ENCODE measurements at places on chromosomes 5 and 9.

- DNase-seq: no peak
Measured at GRCh38 chr9:91089405-91090129, 272.2 kb downstream of the AUH start.

DNA sequence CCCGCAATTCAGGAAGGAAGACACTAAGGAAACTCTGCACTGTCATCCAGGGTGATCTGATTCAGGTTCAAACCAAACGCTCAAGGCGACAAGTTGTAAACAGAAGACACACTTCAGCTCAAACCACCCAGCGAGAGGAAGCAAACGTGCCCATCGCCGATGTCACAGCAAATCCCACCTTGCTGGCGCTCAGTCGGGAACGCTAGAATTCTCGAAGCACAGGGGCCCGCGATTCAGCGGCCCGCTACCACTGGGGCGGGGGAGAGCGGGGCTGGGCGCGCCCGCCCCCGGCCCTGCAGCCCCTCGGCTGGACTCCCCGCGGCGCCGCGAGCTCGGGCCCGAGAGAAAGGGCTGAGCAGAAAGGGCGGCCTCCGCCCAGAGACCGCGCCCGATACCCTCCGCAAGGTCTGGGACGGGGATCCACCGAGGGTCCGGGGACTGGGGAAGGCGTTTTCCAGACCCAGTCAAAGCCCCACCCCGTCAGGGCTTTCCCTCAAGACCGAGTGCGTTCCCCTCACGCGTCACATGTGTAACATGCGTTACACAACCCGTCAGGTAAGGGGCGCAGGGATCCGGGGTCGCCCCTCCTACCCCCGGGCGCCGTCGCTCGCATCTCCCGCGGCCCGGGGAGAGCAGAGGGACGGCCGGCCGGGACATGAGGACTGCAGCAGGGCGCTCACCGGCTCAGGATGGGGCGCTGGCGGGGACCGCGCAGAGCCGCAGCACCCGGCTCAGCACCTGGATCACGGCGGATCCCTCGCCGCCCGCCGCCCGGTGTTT is 469 bp downstream of the AGTPBP1 start:
- no peak for DNase-seq

DNA sequence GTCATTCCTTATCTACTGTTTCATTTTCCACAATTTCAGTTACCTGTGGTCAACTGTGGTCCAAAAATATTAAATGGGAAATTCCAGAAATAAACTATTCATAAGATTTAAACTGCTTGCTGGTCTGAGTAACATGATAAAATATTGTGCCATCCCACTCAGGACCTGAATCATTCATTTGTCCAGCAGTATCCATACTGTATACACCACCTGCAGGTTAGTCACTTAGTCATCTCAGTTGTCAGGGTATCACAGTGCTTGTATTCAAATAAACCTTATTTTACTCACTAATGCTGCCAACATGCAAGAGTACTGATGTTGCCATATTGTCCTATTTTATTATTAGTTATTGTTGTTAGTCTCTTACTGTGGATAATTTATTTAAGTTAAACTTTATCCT is 139.7 kb downstream of the FBXO4 start:
- no peak for DNase-seq

DNA sequence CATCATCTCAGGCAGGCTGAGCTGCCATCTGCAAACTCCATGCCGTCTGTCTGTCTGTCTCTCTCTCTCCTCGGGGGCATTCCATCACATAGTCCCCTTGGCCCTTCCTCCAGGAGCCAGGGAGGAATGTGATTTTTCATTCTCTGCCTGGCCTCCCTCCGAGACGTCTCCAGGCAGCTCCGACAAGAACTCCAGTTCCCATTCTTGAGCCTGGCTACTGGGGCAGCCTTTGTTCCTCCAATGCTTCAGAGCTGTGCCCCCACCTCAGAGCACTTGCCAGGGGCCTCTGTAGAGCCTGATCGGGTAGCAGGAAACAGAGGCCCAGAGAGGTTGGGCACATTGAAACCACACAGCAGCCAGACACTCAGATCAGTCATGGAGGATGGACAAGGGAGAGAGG is 74.0 kb downstream of the COL27A1 start:
- no peak for DNase-seq

DNA sequence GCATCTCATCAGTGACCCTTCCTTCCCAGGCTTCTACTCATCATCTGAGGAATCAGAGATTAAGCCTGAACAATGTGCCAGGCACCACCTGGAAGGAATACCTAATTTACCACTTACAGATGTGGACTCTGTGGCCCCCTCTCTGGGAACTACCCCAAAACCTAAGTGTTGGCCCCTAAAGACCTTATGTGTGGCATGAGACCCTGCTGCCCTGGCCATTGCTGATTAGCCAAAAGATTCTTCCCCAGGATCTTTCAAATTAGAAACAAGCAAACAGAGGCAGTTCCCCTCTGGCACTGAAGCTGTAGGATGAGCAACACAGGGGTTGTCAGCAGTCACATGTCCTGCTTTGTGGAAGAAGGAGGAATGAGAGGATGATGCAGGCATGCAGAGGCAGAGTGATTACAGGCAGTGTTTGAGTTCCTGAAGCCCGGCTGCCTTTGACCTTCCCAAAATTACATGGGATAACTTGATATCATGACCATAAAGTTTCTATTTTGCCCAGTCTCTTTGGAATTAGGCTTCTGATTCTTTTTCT is 10.6 kb downstream of the SPINK4 start:
- no peak for DNase-seq

DNA sequence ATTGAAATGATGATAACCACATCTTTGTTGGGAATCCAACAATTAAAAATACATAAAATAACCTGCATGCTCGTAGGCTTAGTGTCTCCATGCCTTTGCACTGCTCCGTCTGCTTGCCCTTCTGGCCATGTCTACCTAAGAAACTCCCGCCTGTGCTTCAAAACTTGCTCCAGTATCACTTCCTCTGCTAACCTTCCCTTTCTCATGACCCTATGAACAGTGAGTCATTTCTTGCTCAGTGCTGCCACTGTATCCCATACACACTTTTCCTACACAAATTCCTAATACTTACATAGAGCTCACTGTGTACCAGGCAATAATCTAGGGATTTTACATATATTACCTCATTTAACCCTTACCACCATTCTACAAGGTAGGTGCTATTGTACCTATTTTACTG is 33.5 kb downstream of the TMEM245 start:
- no peak for DNase-seq

DNA sequence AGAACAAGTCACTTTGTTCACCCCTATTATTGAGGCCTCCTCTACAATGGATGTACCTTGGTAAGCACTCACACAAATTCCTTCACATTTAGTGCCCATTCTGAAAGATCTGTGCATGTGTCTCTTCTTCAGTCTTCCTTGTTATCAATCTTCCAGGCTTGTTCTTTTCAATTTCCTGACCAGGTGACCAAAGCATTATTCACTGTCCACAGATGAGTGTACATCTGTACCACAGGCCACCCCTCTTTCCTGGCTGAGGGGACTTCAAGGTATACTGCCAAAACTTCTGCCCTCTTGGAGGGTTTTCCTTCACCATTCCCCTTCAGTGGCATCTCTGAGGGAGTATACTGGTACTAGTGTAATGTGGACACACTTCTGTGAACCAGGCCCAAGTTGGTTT is 25.5 kb upstream of the STOM start:
- DNase-seq: no peak

DNA sequence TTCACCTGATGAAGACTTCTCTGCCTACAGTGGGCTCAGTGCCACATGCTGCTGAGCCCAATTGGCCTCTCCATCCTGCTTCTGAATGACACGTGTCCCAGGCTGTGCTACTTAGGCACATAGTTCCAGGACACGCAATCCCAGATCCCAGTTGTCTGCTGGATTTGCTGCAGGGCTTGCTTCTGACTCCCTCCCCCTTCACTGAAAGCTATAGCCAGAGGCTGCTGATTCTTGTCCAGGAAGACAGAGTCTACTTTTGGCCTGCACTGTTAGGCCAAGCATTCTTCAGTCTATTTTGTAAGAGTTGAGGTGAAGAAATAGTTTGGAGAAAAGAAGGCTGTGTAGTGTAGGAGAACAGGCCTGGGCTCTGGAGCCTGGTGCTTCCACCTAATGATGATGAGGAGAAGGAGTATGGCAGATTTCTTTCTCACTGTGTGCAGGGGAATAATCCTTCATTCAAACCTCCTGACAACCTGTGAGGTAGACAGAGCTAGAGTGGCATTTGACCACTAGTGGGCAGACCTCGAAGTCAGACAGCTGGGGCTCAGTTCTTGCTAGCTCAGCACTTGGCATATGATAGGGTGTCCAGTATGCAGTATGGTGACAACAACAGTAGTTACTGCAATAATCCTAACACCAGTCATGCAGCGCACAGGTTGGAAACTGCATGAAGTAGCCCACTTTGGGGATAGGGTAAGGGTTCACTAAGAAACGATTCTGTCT is 19.5 kb upstream of the ASPN start:
- DNase-seq: no peak

DNA sequence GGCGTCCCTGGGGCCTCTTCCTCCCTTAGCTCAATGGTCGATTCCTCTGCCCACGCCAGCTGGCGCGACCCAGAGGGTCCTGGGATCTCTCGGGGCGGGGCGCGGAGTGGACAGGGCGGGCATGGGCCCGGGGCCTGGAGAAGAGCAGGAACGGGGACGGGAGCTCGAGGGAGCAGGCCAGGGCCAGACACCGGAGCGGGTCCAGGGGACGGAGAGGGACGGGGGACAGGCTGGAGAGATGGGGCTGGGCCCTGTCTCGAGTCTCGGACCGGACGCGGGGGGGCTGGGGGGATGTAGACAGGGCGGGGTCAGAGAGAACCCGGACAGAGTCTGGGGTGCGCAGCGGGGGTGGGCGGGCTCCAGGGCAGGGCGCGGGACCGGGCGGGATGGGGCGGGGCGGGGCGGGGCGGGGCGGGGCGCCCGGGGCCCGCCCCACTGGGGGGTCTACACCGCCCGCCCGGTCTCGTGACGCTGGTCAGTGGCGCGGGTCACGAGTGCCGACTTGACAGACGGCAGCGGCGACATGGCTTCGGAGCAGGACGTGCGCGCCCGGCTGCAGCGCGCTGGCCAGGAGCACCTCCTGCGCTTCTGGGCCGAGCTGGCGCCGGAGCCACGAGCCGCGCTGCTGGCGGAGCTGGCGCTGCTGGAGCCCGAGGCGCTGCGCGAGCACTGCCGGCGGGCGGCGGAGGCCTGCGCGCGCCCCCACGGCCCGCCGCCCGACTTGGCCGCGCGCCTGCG is at the start of gene UAP1L1:
Gene UAP1L1, plus strand, starts transcription at position 508 of the 738 bp plus-strand sequence. Its CDS starts 16 bp downstream, at position 524.
- DNase-seq: no peak

- DNase-seq: no peak
Measured at GRCh38 chr5:114419959-114420358, 58.1 kb downstream of the KCNN2 start.

GRCh38 chr9:68540712-68541535 is at the start of gene TMEM252:
Gene TMEM252 (minus strand): TSS chr9:68540883. CDS start chr9:68540814, 69 bp downstream.
- no peak for DNase-seq

DNA sequence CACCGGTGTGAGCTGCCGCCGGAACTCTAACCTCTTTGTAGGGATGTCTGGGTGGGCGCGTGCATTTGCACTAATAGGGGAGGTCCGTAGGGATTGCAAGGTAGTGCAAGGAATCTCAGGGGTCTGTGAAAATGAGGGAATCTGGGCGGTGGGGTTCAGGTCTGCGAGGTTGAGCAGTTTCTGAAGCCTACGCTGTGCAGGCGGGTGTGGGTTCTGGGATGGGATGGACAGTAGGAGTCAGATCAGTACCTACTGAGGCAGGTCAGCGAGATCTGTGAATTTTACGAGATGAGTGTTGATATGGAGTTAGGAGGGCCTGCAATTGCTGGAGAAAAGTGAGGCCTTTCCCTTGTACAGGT is 856 bp upstream of the ATOSB start:
- DNase-seq: no peak

- DNase-seq: no peak
Measured at GRCh38 chr5:140084541-140084940, 29.4 kb upstream of the PURA start.
